ENCODE measurements at places on chromosomes 4 and X. TPM values are rescaled to one million over a fixed set of nuclear protein-coding genes. Genes with fewer than 3 reads are reported as not detected.

EOLA1 gene
- total RNA-seq: 27.1 TPM

FAM133A gene
- not detected for total RNA-seq

ETDA gene
- not detected for total RNA-seq

USP17L20 gene
- total RNA-seq: not detected

TLR2 gene
- total RNA-seq: 0.08 TPM

AGA gene
- total RNA-seq: 18.9 TPM

TMEM35A gene
- total RNA-seq: not detected

ARHGEF6 gene
- total RNA-seq: 18.9 TPM

DNA sequence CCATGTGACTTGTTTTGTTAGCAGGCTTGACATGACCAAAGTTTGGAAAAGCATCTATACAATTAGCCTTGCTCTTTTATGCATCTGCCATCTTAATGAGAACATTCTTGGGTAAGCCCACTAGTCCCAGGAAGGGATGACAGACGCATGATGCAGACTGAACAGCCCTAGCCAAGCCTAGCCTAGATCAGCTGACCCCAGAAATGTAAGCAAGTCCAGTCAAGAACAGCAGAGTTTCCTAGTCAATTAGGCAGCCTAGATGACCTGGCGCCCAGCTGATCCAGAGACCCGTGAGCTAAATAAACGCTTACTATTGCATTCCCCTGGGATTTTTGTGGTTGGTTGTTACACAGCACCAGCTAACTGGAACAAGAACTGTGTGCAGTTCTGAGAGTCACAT, 457.9 kb downstream of the BCOR start:
- DNase-seq: no peak

- DNase-seq: no peak
Observed at GRCh38 chrX:52015794-52016193, 53.2 kb downstream of the MAGED4B start.

DNA sequence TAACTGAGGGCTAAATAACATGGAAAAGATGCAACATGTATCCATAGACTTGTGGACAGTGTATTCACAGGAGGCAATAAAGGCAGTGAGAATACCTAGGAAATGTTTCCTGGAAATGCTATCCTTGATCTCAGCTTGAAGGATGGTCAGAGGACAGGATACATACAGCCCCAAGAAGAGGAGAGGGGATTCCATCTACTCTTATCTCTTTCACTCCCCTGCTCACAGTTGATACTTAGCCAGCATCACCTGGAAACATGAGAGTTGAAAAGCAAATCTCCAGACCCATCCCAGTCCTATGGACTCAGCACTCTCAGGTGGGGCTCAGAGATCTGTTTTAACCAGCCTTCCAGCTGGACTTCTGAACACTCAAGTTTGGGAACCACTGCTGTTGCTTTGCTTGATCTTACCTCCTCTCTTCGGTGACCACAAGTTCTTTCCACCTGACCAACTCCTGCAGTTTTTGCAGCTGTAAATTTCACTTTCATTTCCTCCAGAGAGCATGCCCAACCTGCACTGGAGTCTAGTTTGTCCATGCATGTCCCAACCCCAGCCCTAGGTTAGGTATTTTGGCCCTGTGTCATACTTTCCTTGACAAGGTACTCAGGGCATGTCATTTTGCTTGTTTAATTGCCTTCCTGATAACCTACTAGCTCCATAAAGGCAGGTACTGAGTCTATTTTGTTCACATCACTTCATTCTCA, 10.4 kb downstream of the RELL1 start:
- peak; percentile 85 for DNase-seq

- DNase-seq: no peak
Observed at GRCh38 chrX:44913656-44914531, 40.9 kb downstream of the KDM6A start.

DNA sequence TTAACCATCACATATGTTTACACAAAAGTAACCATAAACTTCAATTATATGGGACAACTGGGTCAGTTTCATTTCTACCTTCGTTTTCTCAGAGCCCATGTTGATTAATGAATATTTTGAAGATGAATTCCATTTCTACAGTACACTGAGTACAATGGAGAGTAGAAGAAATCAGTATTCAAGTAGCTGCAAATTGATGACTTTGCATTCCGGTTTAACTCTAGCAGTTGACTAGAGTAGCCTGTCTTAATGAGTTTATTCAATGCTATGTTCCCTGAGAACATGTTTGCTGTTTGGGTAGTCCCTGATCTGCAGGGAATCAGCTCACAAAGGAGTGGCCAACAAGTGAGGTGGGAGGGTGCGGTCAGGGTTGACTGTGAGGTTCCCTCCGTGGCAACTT, 168.3 kb downstream of the TRIML1 start:
- no peak for DNase-seq

- DNase-seq: no peak
Observed at GRCh38 chr4:126633306-126633705, 999.5 kb upstream of the INTU start.

DNA sequence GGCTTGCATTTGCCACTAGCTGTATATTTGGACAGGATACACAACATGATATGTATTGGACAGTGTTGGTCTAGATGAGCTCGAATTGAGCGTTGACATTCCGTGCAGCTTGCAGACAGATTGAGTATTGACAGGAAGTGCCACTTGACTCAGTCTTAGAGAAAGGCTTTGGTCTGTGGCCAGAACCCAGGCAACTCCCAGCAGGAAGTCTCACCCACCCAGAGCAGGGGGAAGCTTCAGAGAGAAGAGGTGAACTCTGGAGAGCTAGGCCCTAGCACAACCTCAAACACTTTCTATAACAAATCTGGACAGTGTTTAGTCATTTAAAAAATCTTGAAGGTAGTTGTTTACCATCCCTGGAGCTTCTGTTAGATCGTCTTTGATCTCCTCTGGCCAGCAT, 280.5 kb downstream of the FBXW7 start:
- DNase-seq: peak; percentile 63

DNA sequence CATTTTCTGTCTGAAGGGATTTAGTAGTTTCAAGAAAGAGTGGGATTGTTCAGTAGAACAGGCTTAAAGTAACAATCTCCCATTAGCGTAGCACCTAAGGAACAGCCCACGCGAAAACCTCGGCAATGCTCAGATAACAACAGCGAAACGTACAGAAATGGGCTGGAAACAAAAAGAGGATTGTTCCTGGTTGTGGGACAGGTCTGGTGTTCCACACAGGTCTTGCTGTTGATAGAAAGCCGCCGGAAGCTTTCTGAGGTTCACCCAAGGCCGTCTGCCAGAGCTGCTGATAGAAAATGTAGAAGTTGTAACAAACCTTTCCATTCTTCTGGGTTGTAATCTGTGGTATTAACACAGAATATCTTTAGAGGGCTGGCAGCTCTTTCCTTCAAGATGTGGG, 69.4 kb upstream of the CLCN4 start:
- DNase-seq: no peak

DNA sequence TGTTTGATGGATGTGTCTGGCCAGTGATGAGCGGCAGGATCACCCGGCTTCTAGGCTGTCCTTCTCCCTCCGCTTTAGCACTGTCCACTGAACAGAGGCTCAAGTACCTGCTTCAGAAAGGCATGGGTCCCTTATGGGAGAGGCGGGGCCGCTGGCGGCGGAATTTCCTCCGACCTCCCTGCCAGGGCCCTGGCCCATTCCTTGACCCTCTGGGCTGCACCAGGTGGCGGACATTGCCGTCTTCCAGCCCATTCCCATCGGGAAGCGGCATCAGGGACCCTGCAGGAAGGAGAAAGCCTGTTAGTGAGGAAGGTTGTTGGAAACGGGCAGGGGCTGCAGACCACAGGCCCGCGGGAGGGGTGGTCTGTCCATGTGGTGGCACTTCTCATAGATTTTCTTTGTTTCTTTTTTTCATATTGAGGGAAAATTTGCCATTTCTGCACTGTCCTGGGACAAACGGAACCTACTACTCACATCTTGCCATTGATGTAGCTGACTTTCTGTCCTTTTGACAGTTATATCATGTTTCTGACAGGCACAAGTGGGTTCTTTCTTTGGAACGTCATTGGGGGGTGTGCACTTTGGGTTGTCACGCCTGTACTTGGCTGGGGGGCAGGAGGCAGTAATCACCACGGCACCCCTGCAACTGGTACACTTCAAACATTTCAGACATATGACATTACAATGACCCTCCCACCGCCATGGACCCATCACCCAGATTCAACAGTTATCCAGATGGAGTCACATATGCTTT, 6.1 kb downstream of the APLN start:
- DNase-seq: no peak

GRCh38 chrX:133607419-133608348, 192.4 kb upstream of the GPC4 start:
- DNase-seq: no peak

GRCh38 chr4:37389366-37389765, 144.8 kb downstream of the NWD2 start:
- DNase-seq: no peak

- no peak for DNase-seq
Observed at GRCh38 chr4:153222707-153223426, 18.6 kb downstream of the TRIM2 start.

DNA sequence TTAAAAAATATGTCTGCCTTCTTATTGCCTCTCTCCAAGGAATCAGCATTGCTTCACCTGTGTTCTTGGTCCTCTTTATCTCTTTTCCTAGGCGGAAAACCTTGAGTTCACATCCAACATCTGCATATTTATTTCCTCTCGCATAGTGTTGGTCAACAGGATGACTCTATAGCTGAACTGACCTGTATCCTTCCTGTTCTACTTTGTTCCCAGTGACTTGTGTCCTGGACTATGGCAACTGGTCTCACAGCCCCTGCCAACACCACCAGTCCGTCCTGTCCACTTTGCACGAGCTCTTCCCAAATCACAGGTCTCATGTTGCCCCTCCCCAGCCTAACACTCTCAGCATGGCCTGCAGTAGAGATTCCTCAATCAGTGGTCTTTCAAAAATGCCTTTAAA, 2.0 kb downstream of the DIPK2B start:
- no peak for DNase-seq

- DNase-seq: no peak
Observed at GRCh38 chr4:128155231-128155855, 94.2 kb downstream of the LARP1B start.

Data from GM12878 (cell line).